ENCODE measurements at places on chromosomes 3 and 15.

GRCh38 chr15:87829332-87830050 lies 427.0 kb downstream of the NTRK3 start:
- DNase-seq: no peak

DNA sequence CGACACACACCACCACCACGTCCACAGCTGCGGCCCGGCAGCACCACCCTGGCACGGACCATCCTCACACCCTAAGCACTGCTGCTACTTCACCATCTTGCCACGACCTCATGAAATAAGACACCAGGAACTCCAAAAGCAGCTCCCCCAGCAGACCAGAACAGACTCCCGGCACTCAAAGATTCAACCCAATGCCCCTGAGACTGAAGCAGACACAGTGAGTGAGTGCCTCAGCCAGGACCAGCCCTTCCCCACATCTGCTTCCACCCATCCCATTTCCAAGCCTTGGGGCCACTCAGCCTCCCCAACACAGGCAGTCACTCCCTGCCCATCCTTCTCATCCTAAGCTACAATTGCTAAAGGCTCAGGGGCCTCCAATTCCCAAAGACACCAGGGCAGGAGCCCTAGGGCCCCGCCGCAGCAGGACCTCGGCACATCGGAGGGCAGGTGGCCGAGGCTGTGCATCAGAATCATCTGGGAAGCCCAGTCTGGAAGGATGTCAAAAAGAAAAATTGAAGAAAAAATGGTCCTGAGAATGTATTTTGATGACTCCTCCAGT lies 18.4 kb upstream of the OCA2 start:
- DNase-seq: no peak

DNA sequence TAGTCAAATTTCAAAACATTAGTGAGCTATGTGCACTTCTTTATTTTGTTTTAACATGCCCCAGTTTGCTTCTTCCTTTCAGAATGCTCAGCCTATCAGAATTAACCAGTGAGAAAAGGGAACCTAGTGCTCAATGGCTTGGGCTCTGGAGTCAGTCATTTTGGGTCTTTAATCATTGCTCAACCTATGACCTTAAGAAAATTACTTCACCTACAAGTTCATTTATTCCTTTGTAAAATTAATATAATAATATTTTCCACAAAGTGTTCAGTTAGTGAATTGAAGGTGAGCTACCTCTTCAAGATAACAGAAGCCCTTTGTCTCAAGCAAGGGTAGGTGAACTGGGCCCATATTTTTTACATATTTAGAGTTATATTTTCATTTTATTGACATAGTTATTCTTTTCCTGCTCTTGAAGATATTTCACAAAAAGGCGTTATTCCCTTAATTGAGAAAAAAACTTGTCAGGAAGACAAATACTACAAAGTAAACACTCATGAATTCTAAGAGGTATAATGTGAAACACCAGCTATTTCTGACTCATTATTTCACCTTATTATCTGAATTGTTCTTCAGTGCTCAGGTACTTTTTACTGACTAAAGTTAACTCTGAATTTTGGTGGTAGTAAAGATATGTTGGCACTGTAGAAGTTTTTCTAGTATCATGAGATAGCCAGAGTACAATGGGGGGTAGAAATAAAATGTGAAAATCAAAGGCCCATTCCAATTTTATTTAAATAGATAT lies 415.5 kb downstream of the NAALADL2 start:
- DNase-seq: no peak

DNA sequence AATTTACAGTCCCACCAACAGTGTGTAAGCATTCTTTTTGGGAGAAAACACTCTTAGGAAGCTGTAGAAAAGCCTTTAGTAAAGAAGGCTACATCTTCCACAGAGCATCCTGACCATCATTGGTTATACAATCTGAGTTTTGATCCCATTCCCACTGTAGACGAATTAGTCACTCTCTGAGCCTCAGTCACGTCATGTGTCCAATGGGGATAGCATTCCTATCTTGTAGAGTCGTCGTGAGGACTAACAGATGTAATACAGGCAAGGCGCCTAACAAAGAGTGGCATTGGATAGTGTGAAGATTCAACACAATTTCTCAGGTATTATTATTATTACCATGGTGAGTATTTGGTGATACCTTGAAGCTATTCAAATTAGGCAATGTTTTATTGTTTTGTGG lies 44.0 kb upstream of the ALDH1A3 start:
- DNase-seq: no peak

GRCh38 chr3:149702691-149703441 lies 45.0 kb upstream of the WWTR1 start:
- DNase-seq: no peak

- DNase-seq: no peak
Observed at GRCh38 chr15:39767921-39768320, 14.7 kb downstream of the FSIP1 start.

- DNase-seq: no peak
Observed at GRCh38 chr3:89180334-89180733, 72.9 kb downstream of the EPHA3 start.

GRCh38 chr3:69282181-69282580 lies 103.7 kb downstream of the FRMD4B start:
- DNase-seq: no peak

DNA sequence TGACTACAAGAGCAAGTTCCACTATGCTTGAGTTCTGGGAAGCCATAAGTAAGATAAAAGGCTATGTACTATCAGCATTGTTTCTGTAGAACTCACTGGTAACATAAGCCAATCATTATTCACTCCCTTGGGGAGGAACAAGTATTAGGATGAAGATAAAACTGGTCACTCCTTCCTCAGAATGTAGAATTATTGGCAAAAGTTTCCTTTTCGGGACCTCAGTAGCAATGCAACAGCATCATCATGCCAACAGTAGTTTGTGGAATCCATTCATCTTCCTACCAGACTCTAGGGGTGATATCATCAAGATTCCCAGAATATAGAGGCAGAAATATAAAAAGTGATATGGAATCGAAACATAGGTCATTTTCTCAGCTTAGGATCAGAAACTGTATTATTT lies 209.5 kb downstream of the PLOD2 start:
- DNase-seq: no peak

DNA sequence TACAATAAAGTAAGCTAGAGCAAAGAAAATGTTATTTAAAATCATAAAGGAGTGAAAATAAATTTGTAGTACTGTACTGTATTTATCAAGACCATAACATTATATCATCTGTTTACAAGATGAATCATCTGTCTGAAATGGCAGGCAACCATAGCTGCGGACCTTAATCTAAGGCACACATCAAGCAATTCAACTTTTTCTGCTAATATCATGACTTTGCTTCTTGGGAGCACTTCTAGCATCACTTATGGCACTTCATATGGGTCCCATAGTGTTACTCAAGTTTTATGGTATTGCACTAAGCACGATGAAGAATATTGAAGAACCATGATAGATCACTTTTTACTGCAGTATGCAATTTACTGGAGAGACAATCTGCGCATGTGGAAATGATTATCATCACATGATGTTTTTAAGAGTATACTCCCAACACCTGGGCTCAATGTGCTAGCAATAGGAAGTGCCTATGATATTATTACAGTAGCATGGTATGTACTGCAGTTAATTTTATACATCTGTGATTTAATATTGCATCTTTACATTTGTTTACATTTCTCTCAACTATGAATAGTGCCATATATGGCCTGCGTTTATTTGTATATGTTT lies 137.7 kb upstream of the NECTIN3 start:
- no peak for DNase-seq

DNA sequence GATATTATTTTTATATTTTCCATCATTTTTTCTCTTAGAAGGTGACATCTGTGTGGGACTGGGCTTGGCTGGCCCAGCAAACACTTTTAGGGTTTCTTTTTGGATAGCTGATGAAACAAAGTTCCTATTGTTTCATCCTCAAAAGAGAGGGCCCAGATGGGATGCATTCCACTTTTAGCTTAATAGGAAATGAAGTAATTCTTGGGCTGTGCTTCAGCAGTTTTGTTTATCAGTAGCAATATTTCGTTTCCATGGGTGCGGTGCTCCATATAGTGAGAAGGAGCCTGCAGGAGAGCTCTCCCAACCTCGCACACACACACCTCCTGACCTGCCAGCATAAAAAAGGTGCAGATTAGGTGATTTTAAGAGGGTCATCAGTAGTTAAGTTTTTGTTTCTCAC lies 147.5 kb downstream of the AKAP13 start:
- no peak for DNase-seq

DNA sequence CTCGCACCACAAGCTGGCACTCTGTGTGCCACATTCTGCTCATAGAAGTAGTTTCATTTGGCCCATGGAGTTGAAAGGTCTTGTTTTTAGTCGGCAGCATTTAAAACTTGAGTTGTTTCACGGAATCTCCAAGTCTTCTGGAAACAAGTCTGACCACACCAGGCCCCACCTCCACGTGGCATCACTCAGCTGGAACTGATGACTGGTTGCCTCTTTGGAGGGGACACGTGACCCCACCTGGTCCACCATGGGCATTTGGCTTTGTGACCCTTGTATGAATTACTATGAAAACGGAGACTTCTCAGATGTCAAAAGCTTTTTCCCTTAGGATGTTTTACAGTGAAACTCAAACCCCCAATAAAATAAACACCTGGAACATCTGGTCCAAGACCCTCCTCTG lies 74.9 kb downstream of the NTRK3 start:
- no peak for DNase-seq

DNA sequence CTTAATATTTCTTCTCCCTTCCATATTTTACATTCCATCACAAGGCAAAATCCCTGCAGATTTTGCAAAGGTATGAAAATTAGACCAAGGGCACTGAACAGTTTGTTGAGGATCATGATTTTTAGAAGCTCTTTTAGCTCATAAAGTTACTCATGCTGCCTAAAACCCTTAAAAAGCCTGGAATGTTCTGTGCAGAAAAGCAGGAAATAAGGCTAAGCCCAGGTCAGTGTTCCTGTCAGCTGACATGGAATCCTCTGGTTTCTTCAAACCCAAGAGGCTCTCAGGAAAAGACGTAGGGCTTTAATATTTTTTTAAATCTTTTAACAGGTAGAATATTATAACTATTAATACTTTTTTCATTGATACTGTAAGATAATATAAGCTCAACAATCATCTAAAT lies 8.2 kb downstream of the CBLB start:
- no peak for DNase-seq

GRCh38 chr3:190326930-190327329 lies 4.7 kb upstream of the CLDN1 start:
- no peak for DNase-seq

DNA sequence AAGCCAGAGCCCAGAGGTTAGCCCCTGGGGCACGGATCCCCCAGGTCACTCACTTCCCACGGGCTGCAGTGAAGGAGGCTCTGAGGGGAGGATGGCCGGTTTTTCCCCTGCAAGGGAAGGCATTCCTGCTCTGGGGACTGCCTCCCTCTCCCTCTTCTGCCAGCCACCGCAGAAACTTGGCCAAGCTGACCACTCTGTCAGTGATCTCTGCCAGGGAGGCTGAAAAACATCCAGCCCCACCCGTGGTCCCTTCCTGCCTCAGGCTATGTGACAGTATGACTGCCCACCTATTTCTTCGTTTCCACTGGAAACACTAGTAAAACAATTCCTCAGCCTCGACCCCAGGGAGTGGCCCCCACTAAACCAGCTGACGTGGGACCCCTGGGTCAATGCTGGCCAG lies 14.6 kb upstream of the FANCD2 start:
- no peak for DNase-seq

- no peak for DNase-seq
Observed at GRCh38 chr3:158381262-158381868, 189.6 kb upstream of the MLF1 start.

Measured in GM12891 (cell line).